ENCODE measurements at places on chromosomes 2 and 18.

GRCh38 chr18:71045331-71046065 lies 756.7 kb downstream of the SOCS6 start:
- DNase-seq, result no peak

DNA sequence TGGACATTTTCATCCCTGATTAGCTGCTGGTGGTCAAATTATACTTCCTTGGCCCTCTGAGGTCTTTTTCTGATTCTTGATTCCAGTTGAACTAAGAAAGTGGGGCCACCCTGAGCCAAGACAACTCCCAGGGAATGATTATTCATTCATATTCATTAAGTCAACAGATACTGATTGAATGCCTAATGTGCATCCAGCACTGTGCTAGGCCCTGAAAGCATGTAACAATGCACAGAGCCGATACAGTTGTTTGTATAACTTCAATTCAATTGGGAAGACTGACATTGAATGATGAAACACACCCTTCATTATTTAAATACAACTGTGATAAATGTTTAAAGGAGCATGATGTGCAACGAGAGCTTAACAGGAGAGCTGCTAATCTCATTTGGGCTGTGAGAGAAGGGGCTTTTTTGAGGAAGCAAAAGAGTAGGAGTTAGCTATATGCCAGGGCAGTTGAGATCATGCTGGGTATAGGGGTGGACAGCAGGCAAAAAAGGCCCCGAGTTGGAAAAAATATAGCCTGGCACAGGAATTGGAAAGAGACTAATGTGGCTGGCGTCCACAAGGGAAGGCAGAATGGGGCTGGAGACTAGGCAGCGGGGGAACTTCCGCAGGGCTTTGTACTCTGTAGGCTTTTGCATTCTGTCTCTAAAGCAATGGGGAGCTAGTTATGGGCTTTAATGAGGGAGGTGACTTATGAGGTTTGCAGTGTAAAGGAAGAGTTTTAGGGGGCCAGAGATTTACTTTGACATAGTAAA lies 57.2 kb upstream of the ACVR1 start:
- no peak for DNase-seq

GRCh38 chr18:47987388-47987699 lies 56.9 kb upstream of the SMAD2 start:
- no peak for DNase-seq

GRCh38 chr2:136116151-136116812 lies 1.7 kb downstream of the CXCR4 start:
- no peak for DNase-seq

DNA sequence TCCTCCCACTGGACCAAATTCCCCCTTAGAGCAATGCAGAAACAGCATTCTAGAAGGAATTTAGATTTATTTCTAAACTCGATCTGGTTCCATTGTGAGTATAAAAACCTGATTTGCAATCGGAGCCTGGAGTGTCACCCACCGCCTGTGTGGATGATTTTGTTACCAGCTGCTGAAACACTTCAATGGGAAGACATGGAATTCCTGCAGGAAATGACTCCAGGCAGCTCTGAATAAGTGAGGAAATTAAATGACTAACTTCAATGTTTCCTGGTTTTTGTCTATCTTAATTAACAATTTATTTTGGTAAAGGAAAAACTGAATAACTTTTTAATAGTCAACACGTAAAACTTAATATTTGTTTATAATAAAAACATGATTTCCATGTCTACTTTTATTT lies 19.3 kb downstream of the CTAGE1 start:
- DNase-seq, result no peak

Data from HCEC 1CT (cell line).